Smooth muscle cell of the pulmonary artery (primary cell): ENCODE measurements at places on chromosomes 1 and 21. TPM values are rescaled to one million over a fixed set of nuclear protein-coding genes. Genes with fewer than 3 reads are reported as not detected.

The OR6N1 gene
- not detected in 2 replicates for total RNA-seq

The ZNF695 gene
- total RNA-seq = 0.79 and 0.98 TPM in 2 replicates

The MAN1C1 gene
- total RNA-seq = 5.8 and 13.4 TPM in 2 replicates

The HMGCS2 gene
- not detected in 2 replicates for total RNA-seq

The KCNJ9 gene
- under 0.01 TPM in 1 of 2 replicates, not detected in the other for total RNA-seq

The S100B gene
- total RNA-seq = 0.40 and 1.4 TPM in 2 replicates

The CAMSAP2 gene
- 32.9 and 37.5 TPM in 2 replicates for total RNA-seq

The FASLG gene
- not detected in 2 replicates for total RNA-seq

The IFNLR1 gene
- total RNA-seq = under 0.01 TPM in 1 of 2 replicates, not detected in the other

The GPR52 gene
- total RNA-seq = 0.78 and 1.1 TPM in 2 replicates

The LCE1E gene
- not detected in 2 replicates for total RNA-seq

The NGF gene
- 6.6 and 8.8 TPM in 2 replicates for total RNA-seq
